Caki2 (cell line): ENCODE measurements at places on chromosomes 2 and 18.

DNA sequence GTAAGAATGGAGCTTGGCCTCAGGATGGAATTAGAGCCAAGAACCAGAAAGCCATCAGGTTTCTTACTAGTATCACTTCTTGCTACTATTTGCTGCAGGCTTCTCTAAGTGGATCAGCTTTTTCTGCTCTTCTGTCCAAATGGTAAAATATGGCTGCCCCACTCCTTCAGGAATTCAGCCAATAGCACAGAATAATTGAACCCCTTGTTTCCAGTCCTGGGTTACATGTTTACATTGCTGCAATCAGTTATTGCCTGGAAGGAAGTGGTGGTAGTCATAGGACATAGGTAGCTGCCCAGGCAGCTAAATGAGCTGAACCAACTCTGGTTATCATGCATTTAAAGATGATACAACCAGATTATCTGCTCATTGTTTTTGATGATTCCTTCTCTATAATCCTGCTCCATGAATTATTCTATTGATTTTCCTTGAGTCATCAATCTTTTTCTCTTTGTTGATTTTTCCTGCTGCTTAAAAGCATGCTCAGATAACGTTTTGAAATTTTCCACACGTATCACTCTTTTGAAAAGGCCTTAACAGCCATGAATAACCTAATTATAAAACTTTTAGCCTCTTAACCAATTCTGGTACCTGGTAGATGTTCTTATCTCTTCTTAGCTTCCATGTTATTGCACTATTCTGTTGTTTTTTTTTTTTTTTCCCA, 12.6 kb downstream of the AGPS start:
- no peak for DNase-seq

DNA sequence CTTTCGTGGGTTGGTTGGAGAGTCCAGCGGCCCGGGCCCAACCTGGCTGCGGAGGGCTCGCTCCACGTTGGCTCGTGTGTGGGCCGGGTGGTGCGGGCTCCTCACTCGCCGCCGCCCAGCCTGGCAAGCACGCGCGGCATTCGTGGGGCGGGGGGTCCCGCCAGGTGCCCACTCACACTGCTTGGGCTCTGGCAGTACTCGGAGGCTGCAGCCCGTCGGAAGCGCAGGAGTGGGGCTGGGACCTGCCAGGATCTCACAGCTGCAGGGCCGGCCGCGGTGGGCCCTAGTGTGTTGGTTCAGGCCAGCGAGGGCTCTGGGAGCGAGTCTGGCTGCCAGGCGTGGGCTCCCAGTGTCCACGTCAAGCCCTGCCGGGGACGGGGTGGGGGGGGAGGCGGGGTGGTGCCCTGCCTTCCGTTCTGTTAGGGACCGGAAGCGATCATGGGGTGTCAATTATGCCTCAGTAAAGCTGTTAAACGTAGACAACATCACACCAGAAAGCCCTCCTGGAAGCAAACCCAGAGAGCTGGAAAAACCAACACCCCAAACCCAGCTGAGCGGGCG, 1.0 kb upstream of the HS6ST1 start:
- DNase-seq: no peak

- DNase-seq: no peak
These were observed 93.7 kb upstream of the ID2 start for GRCh38 chr2:8587920-8588830.

- DNase-seq: no peak
These were observed 777.6 kb upstream of the FANCL start for GRCh38 chr2:59018737-59019136.

- DNase-seq: no peak
These were observed 50.3 kb downstream of the CAPN13 start for GRCh38 chr2:30756971-30757370.

GRCh38 chr2:60992985-60993392, 24.5 kb upstream of the PEX13 start:
- DNase-seq: no peak

GRCh38 chr2:866009-866680, 84.5 kb upstream of the SNTG2 start:
- DNase-seq: no peak

GRCh38 chr2:19857100-19857499, 44.7 kb downstream of the TTC32 start:
- no peak for DNase-seq

GRCh38 chr2:233252227-233252626, 754 bp downstream of the ATG16L1 start:
- DNase-seq: no peak

- DNase-seq: no peak
These were observed 117.5 kb downstream of the CD226 start for GRCh38 chr18:69830189-69830588.

- no peak for DNase-seq
These were observed 54.6 kb downstream of the FANCL start for GRCh38 chr2:58186501-58186900.

DNA sequence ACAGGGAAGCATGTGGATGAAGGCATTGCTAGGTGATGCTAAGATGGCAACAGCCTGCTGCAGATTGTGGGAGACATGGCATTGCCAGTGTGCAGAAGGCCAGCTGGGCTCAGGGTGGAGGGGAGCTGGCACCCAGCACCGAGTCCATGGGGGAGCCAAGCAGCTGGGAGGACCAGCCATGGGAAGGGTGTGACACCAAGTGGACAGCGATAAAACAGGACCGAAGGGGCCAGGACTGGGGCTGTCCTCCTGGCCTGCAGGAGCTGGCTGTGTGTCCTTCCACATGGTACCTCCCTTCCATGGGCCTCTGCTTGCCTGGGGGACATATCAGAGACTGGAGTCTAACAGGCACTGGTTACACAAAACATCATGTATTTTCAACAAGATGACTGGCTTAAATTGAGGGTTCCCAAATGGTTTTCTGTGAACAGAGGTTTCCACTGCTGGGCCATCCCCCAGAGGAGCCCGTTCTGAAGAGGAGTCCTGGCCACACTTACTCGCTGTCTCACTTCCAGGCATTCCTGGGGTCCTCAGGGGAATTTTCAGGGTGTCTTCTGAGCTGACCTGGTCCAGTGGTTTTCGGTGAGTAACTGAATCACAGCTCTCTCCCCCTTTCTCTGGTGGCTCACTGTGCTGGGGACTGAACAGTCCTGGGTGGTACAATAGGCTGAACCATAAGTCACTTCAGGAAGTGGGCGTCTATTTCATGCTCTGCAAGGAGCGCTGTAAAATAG, 60.4 kb upstream of the TNP1 start:
- DNase-seq: no peak

DNA sequence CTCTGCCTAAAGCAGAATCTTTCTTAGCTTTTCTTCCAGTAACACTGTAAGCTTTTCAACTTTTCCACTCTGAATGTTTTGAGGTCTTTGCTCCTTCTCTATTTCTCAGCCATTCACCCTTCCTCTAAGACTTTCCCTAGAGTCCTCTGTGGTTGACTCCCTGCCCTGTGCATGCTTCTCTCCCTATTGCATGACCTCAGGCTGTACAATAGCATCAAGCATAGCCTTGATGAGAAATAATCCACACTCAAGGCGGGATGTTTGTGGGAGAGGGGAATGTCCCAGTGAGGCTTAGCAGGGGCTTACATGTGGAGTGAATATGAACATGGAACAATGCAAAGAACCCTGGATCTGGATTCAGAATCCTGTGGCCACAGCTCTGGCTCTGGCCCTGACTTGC, 48.4 kb upstream of the IGFBP5 start:
- no peak for DNase-seq

DNA sequence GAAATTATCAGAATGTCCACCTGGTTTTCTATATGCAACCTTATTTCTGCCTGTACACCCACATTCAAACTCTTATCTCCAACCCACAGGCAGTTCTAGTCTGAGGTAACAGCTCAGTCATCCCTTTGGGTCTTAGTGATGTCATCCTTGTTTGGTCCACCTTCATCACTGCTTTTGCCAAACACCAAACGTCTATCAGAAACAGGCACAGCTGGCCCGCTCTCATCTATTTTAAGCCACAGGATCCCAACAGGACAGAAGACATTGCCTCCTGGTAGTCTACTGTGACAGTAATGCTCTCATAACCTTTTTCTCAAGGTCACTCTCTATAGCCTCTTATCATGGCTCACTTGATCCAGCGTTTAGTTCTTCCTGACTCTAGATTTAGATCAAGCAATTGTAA, 99.0 kb upstream of the CHAC2 start:
- DNase-seq: no peak

DNA sequence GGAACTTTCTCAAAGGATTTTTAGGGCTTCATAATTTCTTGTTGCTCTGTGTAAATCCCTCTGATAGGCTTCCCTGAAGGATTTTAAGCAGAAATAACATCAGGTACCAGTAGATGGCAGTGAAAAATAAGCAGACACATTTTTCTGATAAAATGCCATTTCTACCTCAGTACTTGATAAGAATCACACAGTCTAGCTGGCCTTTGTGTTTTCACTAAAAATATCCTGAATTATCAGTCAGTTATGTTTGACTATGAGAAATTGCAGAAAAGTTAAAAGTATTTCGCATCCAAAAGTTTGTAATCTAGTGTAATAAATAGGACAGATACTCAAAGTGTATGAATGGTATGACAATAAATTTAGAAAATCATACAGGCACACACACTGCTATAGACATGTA, 68.7 kb downstream of the DNAJC10 start:
- peak; percentile 27 for DNase-seq

DNA sequence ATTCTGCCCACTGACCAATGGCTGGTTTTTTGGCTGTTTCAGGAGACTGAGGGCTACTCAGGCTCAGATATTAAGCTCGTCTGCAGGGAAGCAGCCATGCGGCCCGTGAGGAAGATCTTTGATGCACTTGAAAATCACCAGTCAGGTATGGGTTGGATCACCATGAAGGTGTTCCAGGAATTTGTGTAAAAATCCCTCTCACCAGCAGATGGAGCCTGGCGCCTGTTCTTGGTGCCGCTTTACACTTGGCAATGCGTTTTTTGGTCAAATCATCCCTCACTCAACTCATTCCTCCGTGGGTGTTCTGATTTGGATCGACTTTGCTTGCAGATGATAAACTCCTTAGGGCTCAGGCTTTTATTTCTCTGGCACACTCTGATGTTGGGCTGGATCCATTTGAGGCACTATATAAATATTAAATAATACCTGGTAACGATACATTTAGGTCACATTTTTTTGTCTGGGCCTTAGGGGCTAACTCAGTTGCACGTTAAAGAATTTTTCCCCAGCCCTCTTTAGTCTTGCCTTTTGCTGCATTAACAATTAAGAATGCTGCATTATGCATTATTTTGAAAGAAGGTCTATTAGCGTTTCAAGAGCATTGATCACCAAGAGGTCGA, 50.0 kb downstream of the HDHD2 start:
- peak; percentile 13 for DNase-seq

- no peak for DNase-seq
These were observed 25.8 kb upstream of the NRP2 start for GRCh38 chr2:205656461-205656860.

DNA sequence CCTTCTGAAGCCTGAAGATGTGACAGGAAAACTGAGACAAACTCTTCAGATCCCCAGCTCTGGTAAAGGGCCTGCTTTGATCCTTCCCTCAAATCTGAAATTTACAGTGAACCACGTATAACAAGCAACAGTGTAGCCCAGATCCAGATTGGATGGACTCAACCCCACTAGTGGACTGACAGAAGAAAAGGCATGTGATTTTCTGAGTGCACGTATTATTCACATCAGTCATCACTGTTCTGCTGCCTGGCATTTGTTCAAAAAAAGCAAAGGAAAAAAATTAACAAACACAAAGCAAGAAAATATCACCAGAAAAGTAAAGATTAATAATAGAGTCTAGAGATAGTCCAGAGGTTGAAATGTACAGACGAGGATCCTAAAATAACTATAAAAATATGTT, 87.6 kb downstream of the CYRIA start:
- DNase-seq: no peak

GRCh38 chr2:73339201-73339600, 45.9 kb upstream of the EGR4 start:
- DNase-seq: no peak

- DNase-seq: no peak
These were observed 28.1 kb downstream of the COLEC11 start for GRCh38 chr2:3622967-3623366.

GRCh38 chr2:173410579-173410978, 55.9 kb downstream of the CDCA7 start:
- DNase-seq: no peak

DNA sequence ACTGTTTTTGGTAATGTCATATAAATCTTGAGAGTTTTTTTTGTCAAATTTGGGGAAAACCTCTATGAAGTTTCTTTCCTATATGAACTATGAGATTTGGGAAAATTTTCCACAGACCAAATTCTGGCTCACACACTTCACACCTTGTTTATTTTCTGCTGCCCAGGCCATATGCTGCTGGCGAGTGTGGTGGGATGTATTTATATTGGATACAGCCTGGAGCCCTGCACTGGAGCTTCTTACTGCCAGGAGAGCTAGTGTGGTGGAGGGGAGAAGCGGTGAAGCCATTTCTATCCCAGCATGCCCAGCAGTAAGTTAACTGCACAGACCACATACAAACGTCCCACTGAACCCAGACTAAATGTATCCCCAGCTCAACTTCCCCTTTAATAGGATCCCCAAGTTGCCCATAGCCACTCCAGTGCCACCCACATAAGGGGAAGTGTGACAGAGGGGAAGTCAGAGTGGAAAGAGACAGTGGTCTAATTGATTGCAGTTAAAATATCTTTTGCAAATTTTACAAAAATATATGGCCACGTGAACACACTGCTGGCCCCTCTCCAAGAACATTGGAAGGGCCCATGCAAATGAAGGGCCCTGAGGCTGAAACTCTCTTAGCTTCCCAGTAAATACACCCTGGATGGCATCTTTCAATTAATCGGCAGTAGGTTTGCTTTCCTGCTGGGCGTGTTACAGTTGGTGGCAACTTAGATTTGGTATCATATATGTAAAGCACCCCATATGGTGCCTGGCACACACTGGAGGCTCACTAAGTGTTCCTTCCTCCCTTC, 146.6 kb upstream of the ITGA6 start:
- DNase-seq: no peak

- DNase-seq: no peak
These were observed 104.6 kb upstream of the COL3A1 start for GRCh38 chr2:188869550-188869949.

DNA sequence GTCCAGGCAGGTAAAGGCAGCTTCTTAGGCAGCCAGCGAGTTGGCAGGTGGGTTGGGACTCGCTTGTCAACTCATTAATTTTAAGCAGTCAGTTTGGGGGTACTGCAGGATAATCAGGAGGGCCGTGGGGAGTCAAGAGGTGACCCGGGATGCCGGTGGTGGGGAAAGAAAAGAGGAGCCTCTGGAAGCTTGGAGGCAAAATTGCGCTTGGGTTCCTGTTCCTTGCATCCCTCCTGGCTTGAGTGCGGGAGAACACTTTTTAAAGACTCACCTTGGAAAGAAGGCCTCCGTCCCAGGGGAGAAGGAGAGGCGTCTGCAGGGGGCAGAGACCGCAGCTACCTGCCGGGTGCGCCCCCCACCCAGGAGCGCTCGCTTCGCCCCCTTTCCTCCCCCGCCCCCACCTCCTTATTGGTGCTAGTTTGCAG, at the start of gene KCNJ3:
KCNJ3 (plus strand) TSS at position 400 of the 425 bp plus-strand sequence. CDS start 81 bp downstream, outside the sequence.
- no peak for DNase-seq
